A172 (cell line): ENCODE measurements at places on chromosomes 13 and 19. TPM values are rescaled to one million over a fixed set of nuclear protein-coding genes. Genes with fewer than 3 reads are reported as not detected.

DNA sequence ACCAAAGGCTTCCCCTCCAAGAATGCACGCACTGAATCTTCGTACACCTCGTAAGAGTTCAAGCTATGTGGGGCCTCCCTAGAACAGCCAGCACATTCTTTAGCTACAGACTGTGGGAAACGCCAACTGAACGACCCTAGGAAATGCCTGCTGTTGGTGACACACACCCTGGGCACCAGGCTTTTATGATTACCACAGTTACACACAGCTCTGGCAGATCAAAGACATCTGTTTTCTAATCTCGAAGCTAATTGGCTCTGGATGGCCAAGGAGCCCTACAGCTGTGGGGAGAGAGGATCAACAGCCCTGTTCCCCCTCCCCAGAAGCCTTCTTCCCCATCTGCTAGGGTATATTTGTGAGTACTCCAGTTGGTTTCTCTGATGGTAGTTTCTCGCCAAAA is 123.0 kb downstream of the COL4A1 start:
- no peak for DNase-seq

DNA sequence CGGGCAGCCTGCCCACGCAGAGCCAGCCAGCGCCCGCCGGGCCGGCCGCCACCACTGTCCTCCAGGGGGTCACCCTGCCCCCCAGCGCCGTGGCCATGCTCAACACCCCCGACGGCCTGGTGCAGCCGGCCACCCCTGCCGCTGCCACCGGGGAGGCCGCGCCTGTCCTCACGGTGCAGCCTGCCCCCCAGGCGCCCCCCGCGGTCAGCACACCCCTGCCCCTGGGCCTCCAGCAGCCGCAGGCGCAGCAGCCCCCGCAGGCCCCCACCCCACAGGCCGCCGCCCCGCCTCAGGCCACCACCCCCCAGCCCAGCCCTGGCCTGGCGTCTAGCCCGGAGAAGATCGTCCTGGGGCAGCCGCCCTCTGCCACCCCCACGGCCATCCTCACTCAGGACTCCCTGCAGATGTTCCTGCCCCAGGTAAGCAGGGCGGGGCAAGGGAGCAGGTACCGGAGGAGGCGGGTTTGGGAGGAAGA is 32.3 kb upstream of the EHD2 start:
- DNase-seq, result no peak

The KANK3 gene
- total RNA-seq, result 1.0 and 1.2 TPM in 2 replicates

DNA sequence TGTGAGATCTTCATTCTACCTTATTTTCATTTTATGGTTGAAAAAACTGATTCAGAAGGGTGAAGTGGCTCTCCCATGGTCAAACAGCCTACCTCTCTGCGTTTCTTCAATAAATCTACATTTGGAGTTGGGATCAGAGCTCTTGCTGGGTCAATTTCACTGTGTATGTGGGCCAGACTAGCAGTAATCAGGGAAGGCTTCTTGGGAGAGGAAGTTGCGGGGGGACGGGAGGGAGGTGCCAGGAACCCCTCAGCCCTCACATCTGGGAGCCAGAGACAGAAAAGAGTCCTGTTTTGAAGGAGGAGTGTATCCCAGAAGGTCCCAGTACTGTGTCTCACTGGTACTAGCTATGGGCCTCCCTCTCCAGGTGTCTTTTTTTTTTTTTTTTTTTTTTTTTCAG is 934 bp downstream of the KXD1 start:
- DNase-seq, result no peak

DNA sequence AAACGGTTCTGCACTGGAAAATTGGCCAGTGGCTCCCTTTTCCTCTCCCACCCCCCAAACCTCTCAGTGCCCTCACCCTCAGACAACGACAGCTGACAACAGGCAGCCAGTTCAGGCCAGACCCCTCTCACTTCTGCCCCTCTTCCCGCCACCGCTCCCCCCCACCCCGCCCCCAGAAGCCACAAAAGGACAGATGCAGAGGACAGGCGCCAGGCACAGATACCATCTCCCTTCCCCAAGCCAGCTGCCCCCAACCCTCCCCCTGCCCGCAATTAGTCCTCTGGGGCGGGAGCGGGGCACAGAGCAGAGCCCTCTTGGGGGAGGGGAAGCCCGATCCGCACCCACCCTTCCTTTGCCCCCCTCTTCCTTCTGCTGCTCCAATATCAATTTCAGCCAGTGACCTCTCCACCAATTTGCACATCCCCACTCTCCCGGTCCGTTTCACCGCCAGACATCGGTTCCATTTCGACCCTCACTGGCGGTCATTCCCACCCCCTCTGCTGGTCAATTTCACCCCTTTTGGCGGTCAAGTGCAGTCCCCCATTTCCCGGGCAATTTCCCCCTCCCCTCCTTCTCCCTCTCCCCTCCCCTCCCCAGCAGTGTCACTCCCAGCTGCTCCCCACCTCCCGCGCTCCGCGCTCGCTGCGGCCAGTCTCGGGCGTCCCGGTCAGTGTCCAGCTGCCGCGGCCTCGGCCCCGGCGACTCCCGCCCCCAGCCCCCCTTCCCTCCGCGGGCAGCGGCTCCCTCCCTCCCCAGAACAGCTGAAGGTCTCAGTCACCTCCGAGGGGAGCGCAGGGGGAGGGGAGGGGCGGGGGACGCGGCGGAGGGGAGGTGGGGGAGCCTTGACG is at the start of gene SHD:
SHD (plus strand) TSS at position 848 of the 848 bp plus-strand sequence. CDS start 798 bp downstream, outside the sequence.
- no peak for DNase-seq

DNA sequence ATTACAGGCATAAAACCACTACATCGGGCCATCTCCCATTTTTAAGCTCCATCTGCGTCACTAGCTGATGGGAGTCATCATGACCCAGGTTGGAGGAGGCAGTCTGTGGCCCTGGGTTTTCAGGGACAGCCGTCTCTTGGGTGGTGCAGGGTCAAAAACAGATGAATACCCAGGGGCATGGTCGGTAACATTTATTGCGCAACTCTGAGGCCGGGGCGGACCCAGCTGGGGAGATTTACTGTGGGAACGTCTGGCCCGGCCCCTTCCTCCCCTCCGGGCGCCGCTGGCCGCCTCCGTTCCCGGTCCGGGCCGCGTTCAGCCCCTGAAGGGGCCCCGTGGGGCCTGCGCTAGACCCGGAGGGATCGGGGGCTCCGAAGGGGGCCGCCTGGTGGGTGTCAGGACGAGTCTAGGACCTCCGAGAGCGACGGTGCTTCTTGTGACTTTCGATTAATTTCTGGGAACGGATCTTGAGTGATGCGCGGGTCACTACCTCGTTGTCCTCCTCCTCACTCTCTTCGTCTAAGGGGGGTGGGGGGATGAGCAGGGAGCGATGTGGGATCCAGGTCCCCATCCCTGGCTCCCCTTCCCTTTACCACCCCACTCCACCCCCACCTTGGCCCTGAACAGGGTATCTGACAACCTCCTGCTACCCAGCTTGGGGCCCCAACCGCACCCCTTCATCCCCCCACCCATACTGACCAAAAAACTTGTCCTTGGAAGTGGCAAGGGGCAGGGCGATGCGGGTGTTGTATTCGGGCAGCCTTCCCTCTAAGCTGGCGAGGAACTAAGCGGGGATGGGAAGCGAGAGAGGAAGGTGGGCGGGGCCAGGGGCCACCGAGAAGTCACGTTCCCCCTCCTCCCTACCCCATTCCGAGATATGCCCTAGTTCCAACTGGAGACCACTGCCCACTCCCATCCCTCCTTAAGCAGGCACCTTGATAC is 1.6 kb upstream of the RGL3 start:
- no peak for DNase-seq
